Suppressor macrophage (primary cell): ENCODE measurements at places on chromosomes 12 and 14.

DNA sequence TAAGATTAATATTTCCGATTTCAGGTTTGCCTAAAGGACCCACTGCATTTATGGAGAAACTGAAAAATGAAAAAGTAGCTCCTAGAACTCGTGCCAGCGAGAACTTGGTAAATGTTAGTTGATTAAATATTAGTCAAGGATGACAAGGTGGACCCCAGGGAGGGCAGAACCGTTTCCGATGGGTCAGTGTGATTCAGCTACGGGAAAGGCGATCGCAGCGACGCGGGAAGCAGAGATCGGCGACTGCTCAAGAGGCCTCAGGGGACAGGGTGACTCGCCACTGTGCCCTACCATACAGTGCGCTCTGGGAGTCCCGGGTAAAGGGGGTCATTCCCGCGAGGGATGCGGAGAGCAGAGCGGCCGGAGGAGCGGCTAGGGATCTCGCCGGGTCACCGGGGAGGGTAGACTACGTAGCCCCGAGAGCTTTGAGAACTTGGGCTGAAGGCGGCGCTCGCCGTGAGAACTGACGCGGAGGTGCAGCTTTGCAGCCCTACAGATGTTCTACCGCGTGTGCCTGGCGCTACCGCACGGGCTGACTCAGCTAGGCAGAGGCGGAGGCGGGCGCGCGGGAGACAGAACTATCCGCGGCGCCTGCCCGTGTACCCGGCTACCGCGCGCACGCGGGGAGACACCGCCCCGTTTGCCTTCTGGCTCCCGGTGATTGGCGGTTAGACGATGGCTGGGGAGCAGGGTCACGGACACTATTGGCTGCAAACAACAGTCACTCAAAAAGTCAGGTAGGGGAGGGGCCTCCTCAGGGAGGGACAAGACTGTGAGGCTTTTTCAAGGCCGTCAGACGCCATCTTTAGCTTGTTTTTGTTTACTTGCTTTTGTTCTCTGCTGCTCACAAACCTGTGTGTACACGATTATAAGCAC is 3.2 kb downstream of the C14orf93 start:
- peak; percentile 98 for DNase-seq

DNA sequence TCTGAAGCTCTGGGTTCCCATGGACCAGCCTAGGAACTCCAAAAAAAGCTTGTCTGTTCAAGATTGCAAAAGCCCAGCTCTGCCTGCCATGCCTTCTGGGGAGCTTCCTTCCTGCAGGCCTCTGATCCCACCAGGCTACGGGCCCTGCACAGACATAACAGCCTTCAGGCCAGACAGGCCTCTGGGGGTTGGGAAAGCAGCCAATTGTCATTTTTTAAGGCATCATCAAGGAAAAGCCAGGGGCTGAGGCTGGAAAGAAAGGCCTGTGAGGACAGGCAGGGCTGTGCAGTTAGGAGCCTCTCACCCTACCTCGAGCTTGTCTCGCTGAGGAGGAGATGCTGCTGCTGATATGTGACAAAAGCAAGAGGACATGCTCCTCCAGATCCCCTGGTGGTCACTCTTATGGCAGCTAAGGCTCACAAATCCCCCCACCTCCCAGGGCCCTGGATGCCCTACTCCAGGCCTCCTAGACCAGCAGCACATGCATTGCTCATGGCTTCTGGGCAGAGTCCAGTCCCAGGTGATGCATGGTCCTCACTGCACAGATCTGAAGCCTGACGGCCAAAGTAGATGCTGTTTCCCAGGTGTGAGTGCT is 2.9 kb downstream of the TMEM229B start:
- no peak for DNase-seq

- DNase-seq, result no peak
Measured at GRCh38 chr12:131221061-131221956, 267.6 kb downstream of the ADGRD1 start.

GRCh38 chr14:52235434-52235833 is 32.1 kb upstream of the PTGDR start:
- DNase-seq, result no peak

GRCh38 chr12:41442896-41443295 is 254.8 kb downstream of the PDZRN4 start:
- DNase-seq, result peak; percentile 64

DNA sequence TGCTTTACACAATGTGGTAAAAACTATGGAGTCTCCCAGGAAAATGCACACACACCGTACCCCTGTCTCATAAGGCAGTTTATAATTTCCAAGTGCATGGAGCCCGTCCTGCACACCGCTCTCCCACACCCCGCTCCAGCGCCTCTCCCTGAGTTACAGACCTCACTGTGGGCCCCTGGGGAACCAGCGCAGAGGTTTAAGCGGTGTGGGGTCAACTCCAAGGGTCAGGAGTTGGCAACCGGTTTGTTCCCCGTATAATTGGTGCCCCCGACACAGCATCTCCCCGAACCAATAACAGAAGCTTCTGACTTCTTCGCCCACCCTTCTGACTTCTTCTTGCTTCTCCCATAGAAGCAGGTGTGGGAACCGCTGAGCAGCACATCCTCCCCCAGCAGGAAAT is 58.4 kb upstream of the DDX11 start:
- DNase-seq, result no peak

- DNase-seq, result no peak
Measured at GRCh38 chr14:75648066-75648838, 12.4 kb downstream of the ERG28 start.

DNA sequence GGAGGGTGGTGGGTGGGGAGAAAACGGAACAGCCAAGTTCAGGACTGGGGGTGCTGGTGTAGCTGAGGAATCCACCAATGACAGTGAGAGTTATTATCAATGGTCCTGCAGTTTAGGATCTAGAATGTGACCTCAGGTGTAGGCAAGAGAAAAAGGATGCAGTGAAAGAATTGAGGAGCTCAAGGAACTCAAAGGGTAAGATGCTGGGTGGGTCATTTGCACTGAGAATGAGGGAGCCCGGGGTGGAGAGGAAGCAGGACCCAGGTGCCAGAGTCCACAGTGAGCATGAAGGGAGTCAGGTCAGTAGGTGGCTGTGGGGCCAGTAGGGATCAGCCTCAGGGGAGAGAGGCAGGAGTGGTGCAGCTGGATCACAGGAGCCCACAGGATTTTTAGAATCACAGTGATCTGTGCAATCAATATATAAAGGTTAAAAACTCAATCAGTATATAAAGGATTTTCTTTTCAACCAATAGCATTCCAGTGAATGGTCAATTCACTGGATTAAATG is 3.2 kb upstream of the KRT7 start:
- DNase-seq, result no peak

- DNase-seq, result no peak
Measured at GRCh38 chr14:36313206-36313605, 7.2 kb downstream of the MBIP start.

- DNase-seq, result no peak
Measured at GRCh38 chr14:99735189-99736135, 51.4 kb downstream of the CYP46A1 start.

DNA sequence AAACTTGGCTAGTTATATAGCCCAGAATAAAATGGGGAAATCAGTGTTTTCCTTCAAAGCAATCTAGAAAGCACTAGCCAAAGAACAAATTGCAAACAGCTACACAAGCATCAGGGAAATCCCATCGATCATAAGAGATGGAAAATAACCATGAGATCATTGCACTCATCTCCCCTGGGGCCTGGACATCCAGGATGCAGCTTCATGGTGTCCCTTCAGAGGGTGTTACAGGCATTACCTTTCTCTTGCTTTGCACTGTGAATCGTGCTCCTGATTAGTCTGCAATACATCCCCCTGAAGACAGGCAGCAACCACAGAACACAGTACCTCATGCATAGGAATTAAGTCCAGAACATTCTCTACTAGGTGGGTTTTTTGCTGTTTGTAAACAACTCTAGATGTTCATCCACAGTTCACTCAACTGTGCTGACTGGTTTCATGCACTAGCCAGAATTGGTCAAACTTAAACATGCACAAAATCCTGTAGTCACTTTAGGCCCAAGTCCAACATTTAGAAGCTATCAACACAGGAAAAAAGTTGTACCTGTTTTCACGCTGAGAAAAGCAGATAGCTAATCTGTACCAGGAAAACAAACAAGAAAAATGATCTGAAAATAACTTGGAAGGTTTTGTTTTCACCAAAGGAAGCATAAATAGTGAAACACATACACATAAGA is 120.1 kb downstream of the ZFP36L1 start:
- DNase-seq, result no peak

DNA sequence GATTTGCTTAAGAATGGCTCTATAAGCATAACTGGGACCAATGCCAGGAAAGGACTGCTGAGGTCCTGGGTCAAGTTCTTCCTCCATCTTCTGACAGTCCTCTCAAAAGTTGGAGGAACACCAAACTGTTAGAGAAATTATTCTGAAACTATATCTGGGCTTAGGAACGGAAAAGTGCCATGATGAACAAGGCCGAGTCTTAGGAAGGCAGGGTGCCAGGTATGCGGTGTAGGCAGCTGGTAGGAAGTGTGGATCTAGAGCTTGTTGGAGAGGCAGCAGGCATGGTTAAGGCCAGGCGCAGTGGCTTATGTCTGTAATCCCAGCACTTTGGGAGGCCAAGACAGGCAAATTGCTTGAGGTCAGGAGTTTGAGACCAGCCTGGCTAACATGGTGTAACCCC is 7.7 kb downstream of the GNPTAB start:
- DNase-seq, result no peak
